ENCODE measurements at places on chromosomes 7 and 10.
A peak's percentile ranks its signal among the peaks of the same experiment; 100 is the strongest.

- H3K36me3 ChIP-seq = peaks cover 74% of the 10 kb centered on the region
- no peaks in the 10 kb centered on the region for H3K27me3 ChIP-seq
- H3K4me1 ChIP-seq = no peaks in the 10 kb centered on the region
- H3K27ac ChIP-seq = no peak overlapping the region
- DNase-seq = no peak
Measured at GRCh38 chr10:102375250-102375649, 20.3 kb upstream of the NFKB2 start.

GRCh38 chr7:24864214-24864817, 107.1 kb upstream of the GSDME start:
- H3K36me3 ChIP-seq = no peaks in the 10 kb centered on the region
- no peak for DNase-seq
- no peaks in the 10 kb centered on the region for H3K4me1 ChIP-seq
- no peak overlapping the region for H3K27ac ChIP-seq

- peaks cover 40% of the 10 kb centered on the region for H3K4me1 ChIP-seq
- peak overlapping the region; percentile 36 for H3K27ac ChIP-seq
- peaks cover 8% of the 10 kb centered on the region for H3K36me3 ChIP-seq
- no peak for DNase-seq
- no peaks in the 10 kb centered on the region for H3K27me3 ChIP-seq
Measured at GRCh38 chr10:103395754-103396066, 565 bp downstream of the ATP5MK start.

DNA sequence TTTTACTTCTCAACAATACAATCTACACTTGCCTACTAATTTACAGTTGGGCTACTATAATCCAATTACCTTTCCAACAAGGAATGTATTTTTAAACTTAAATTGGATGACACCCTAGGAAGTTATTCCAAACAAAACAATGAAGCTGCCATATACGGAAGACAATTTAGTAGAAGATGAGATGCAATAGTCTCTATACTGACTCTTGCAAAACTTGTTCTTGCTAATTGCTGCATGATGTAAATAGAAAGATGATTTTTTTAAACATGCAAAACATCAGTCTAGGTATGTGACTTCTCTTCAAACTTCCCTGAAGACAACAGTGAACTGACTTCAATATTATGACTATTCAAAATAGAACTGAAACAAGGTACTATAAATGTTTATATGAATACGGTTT, 17.6 kb downstream of the NT5C3A start:
- no peaks in the 10 kb centered on the region for H3K27me3 ChIP-seq
- H3K36me3 ChIP-seq = no peaks in the 10 kb centered on the region
- no peak overlapping the region for H3K27ac ChIP-seq
- H3K4me3 ChIP-seq = no peak overlapping the region
- DNase-seq = no peak
- H3K4me1 ChIP-seq = peaks cover 10% of the 10 kb centered on the region

- no peaks in the 10 kb centered on the region for H3K27me3 ChIP-seq
- H3K27ac ChIP-seq = no peak overlapping the region
- no peaks in the 10 kb centered on the region for H3K4me1 ChIP-seq
- no peak for DNase-seq
- no peaks in the 10 kb centered on the region for H3K36me3 ChIP-seq
- H3K4me3 ChIP-seq = no peak overlapping the region
Measured at GRCh38 chr10:58615237-58615935, 102.7 kb downstream of the BICC1 start.

GRCh38 chr7:134625550-134625949, 21.1 kb upstream of the BPGM start:
- no peaks in the 10 kb centered on the region for H3K36me3 ChIP-seq
- H3K27ac ChIP-seq = no peak overlapping the region
- H3K4me1 ChIP-seq = no peaks in the 10 kb centered on the region
- no peak overlapping the region for H3K4me3 ChIP-seq

DNA sequence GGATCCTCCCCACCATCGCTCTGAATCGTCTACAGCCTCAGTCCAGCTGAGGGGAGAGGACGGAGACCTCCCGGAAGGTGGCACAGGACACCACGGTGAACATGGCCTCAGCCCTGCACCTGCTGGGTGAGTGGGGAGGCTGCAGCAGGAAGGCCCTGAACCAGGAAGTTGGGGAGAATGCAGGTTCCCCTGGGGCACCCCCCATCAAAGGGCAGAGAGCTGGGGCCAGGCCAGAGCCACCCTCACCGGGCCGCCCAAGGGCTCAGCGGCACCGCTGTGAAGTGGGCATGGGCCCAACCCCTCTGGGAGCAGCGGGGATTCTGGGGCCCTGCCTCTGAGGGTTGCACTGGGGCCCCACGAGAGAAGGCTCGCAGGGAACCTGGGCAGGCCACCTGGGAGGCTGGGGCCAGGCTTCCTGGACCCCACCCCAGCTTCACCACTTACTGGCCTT, 98.7 kb downstream of the MICALL2 start:
- H3K27me3 ChIP-seq = no peaks in the 10 kb centered on the region
- no peaks in the 10 kb centered on the region for H3K4me1 ChIP-seq
- H3K4me3 ChIP-seq = no peak overlapping the region
- no peaks in the 10 kb centered on the region for H3K36me3 ChIP-seq
- no peak for DNase-seq

- no peak overlapping the region for H3K4me3 ChIP-seq
- DNase-seq = no peak
- no peaks in the 10 kb centered on the region for H3K36me3 ChIP-seq
- no peaks in the 10 kb centered on the region for H3K27me3 ChIP-seq
Measured at GRCh38 chr7:102897211-102897631, 15.6 kb upstream of the LRRC17 start.

DNA sequence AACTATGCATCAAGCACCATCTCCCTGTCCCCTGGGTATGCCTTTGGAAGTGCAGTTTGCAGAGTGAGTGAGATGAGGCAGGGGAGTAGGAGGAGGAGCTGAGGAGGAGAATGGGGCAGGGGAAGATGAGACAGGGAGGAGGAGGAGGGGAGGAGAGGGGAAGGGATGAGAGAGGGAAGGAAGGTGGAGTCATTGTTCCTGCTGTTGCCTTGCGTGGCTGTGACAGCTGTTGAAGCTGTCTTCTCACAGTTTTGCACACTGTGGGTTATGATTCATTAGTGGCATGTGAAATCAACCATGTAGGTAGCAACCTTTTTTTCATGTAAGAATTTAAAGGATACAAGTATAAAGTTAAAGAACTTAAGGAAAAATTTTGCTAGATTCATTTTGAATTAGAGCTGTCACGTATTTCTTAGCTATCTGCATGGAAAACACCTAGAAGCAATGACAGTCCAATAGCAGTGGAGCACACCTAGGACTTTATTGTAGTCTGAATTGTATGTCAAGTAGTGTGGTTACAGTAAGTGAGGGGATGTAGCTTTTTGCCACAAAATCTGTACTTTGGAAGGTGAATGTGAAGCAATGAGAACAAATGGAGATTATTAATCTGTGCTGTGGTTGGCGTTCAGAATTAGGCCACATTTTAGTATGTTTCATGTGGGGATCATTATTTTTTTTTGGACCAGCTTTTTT, 21.7 kb downstream of the CCM2 start:
- no peak overlapping the region for H3K4me3 ChIP-seq
- no peaks in the 10 kb centered on the region for H3K36me3 ChIP-seq
- no peak for DNase-seq
- no peak overlapping the region for H3K27ac ChIP-seq
- no peaks in the 10 kb centered on the region for H3K27me3 ChIP-seq

- DNase-seq = no peak
- H3K36me3 ChIP-seq = no peaks in the 10 kb centered on the region
- no peak overlapping the region for H3K4me3 ChIP-seq
- no peaks in the 10 kb centered on the region for H3K27me3 ChIP-seq
- H3K4me1 ChIP-seq = peaks cover 38% of the 10 kb centered on the region
Measured at GRCh38 chr7:47466832-47467231, 115.1 kb downstream of the TNS3 start.

- H3K36me3 ChIP-seq = no peaks in the 10 kb centered on the region
- DNase-seq = no peak
- no peaks in the 10 kb centered on the region for H3K27me3 ChIP-seq
Measured at GRCh38 chr10:128675405-128675804, 549.2 kb upstream of the MKI67 start.

GRCh38 chr7:44891791-44892190, 6.5 kb upstream of the PURB start:
- H3K4me1 ChIP-seq = no peaks in the 10 kb centered on the region
- no peak overlapping the region for H3K27ac ChIP-seq
- H3K27me3 ChIP-seq = no peaks in the 10 kb centered on the region
- H3K4me3 ChIP-seq = no peak overlapping the region
- H3K36me3 ChIP-seq = no peaks in the 10 kb centered on the region

DNA sequence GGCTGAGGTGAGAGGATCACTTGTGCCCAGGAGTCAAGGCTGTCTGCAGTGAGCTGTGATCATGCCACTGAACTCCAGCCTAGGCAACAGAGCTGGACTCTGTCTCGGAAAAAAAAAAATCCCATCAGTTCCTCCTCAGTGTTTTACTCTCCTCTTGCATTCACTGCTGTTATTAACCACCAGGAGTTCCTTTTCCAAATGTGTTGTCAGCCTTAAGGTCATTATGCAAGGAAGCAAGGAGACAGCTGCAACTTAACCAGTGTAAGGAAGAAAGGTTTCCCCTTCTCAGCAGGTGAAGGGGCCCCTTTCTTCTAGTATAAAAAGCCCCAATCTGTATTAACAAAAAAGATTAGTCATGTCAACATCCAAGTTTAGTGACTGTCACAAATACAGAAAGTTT, 86.6 kb upstream of the LEP start:
- no peak overlapping the region for H3K27ac ChIP-seq
- no peak overlapping the region for H3K4me3 ChIP-seq
- DNase-seq = no peak
- H3K4me1 ChIP-seq = no peaks in the 10 kb centered on the region
- no peaks in the 10 kb centered on the region for H3K36me3 ChIP-seq

DNA sequence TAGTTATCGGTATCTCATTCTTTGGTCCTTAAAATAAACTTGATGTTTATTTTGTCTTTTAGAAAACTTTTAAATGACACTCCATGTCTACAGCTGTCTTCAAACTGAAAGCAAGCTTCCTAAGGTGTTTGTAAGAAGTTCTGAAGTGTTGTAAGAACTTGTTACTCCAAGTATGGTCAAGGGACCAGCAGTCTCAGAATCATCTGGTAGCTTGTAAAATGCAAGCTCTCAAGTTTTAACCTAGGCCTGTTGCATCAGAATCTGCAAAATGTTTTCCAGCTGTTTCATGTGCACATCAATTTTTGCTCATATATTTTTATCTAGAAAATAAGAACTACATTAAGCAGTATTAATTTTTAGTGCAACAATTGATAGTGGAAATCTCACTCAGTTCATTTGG, 104.1 kb downstream of the THSD7A start:
- H3K27me3 ChIP-seq = no peaks in the 10 kb centered on the region
- no peak for DNase-seq
- H3K27ac ChIP-seq = no peak overlapping the region
- H3K4me3 ChIP-seq = no peak overlapping the region
- no peaks in the 10 kb centered on the region for H3K36me3 ChIP-seq
- H3K4me1 ChIP-seq = no peaks in the 10 kb centered on the region

DNA sequence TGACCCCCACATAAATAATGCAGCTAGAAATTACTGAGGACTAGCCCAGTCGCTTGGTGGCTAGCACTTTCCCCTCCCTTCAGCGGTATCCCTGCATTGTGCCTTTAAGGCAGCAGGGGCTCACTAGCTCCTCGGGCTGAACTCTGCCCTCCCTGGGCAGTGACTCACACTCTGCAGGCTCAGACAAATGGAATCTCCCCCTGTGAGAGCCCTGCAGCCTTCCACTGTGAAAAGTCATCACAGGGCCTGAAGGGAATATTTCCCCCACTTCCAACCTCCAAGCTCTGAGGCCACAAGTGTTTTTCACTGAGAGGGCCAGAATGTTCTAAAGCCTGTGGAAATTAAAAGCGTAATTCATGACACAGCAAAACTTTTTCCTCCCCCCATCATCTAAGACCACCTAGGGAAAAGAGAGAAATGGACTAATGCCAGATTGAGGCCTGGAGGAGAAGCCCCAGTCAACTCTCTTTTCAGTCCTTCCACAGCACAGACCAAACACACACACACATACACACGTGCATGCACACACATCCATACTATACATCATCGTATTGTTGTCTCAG, 93.6 kb upstream of the COL1A2 start:
- peaks cover 41% of the 10 kb centered on the region for H3K4me1 ChIP-seq
- H3K27ac ChIP-seq = peak overlapping the region; percentile 93
- no peak overlapping the region for H3K4me3 ChIP-seq
- no peaks in the 10 kb centered on the region for H3K36me3 ChIP-seq
- DNase-seq = peak; percentile 63

DNA sequence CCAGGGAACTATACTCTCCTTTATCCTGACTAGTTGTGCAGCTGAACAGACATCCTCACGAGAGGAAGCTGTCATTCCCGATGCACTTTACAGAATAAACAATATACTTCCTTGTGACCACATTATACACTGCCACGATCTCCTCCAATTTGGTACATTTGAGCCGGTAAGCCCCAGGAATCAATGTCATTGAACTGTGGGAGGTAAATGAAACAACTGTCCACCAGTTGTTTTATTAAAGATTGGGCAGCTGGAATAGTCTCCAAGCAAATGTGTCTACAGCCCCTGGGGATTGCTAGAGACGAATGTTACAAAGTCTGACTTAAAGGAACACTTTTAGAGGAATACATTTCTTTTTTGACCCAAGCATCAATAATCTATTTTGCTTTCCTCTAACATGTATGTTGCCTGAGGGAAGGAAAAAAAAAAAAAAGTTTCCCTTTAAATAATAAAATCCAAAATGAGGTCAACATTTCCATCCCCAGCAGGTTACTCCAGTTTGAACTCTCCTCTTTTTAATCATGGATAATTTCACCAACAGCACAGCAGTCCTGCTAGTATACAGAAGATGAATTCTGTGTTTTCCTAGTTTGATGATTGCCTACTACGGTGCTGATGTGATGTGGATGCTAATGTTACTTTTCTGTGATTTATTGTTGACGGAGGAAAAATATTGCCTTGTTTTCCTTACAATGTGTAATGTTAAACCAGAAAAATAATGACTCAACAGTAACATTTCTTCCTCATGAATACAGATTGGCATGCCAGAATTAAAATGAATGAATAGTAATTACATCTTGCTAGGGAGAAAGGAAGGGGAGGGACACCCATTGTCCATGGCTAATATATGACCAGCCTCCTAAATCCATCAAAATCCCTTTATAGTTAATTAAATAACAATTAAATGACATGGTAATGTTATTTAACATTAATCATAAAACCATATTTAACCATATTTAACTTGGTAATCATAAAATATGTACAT, 360.9 kb downstream of the NEBL start:
- H3K36me3 ChIP-seq = no peaks in the 10 kb centered on the region
- no peak overlapping the region for H3K27ac ChIP-seq
- H3K4me1 ChIP-seq = no peaks in the 10 kb centered on the region
- DNase-seq = no peak
- H3K4me3 ChIP-seq = no peak overlapping the region
- no peaks in the 10 kb centered on the region for H3K27me3 ChIP-seq
